Muscle of back (tissue), 13 donors: ENCODE measurements at places on chromosomes 2 and 18.

DNA sequence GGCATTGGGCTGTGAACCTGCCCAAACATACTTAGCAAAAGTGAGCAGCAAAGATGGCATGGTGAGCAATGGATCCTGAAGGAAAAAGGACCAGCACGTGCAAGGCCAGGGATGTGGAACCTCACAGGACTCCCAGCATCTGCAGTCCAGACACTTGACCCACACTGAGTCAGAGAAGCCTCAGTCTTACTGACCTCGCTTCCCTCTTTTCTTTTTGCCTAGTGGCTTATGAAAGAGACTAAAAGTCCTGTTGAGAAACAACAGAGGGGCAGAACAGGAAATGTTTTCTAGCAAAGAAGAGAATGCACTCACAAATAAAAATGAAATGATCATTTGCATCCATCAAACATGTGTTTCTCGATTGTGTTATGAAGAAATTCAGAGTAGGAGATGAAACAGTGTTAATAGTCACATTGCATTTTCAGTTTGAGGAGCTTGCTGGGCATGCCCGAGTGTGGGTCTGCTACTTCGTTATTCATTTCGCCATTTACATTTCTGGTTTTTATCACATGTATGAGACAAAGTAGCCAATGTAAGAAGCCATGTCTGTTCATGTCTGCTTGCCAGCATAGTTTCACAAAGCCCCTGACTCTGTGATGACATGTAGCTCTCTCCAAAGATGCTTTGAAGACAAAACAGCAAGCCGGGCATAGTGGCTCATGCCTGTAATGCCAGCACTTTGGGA, 118.4 kb downstream of the INO80D start:
- no peak for DNase-seq

GRCh38 chr2:169609264-169609663, 25.1 kb downstream of the PPIG start:
- DNase-seq: no peak

- peak; percentile 12 for DNase-seq
Measured at GRCh38 chr2:148930046-148930775, 55.2 kb downstream of the KIF5C start.

DNA sequence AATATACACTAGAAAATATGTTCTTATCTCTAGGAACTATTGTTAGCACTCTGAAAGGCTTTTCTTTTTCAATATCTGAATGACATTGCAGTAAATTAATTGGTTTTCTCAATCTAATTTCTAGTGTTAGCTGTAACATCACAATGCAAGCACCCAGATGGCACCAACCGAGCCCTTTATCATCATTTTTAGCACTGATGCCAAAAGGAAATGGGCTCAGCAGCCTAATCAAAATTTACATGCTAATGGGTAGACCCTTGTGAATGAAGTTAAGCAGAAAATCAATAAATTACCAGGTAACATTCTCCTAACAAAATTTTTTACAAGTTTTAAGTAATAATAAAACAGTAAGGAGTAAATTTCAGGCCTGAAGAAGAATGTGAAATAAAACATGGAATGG, 53.5 kb upstream of the PGAP1 start:
- no peak for DNase-seq

DNA sequence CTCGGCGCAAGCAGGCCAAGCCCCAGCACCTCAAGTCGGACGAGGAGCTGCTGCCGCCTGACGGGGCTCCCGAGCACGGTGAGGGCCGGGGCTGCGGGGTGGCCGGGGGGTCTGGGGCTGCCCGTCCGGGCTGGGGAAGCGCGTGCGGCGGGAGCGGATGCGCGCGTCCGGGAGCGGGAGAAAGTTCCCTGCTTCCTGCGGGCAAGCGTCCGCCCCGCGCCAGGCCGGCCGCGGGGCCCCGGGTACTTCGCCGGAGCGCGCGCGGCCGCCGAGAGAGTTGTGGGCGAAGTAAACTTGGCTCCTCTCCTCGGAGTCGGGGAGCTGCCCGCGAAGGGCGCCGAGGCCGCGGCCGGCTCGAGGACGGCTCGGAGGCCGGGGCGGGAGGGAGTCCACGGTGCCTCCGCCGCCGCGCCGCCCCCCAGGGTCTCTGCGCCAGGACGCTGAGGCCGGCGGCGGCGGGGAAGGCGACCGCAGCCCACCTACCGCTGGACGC, 707 bp downstream of the SALL3 start:
- DNase-seq: peak; percentile 15

GRCh38 chr2:57417007-57417406, 629.6 kb upstream of the VRK2 start:
- DNase-seq: no peak

GRCh38 chr2:236946871-236947270, 138.8 kb upstream of the COPS8 start:
- no peak for DNase-seq

- peak; percentile 21 for DNase-seq
Measured at GRCh38 chr2:124149571-124149970, 124.5 kb downstream of the CNTNAP5 start.

DNA sequence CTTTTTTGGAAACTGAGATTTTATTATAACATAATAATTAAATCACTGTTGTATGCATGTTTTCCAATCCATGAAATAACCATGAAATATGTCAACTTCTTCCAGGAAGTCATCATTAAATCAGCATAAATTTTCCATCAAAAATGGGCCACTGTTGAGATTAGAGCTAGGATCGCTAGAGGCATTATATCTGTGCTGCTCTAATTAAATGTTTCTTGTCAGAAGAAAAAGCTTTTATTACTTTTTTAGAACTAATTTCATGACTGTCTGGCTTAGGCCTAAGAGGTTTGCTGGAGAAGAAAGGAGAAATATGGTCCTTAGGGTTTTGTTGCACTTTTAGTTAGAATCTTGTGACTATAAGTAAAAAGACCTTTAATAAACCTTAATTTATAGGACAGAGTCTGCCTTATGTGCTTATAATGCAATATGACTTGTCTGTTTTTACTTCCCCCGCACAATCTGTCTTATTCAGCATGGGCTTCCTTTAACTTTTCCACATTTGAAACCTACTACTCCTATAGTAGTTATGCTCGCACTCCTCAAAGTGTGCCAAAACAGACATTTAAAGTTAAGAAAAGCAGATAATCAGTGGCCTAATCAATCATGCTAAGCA, 363.4 kb upstream of the GCFC2 start:
- no peak for DNase-seq

DNA sequence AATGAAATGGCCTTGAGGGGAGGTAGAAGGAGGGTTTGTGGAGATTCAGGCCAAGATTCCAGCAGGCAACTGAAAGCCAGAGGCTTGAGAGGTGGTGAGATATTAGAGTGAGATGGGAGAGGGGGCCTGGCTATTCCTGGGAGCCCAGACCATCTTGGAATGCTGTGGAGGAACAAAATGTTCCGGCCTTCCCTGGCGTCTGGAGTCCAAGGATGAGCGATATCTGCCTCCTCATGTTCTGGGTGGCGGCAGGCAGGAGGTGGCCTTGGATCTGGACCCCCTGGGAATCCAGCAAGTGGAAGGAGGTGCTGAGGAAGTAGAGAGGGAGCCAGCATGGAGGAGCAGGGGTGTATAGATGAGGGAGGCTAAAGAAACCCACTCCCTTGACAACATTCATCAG, 335.9 kb downstream of the CYP26B1 start:
- no peak for DNase-seq

DNA sequence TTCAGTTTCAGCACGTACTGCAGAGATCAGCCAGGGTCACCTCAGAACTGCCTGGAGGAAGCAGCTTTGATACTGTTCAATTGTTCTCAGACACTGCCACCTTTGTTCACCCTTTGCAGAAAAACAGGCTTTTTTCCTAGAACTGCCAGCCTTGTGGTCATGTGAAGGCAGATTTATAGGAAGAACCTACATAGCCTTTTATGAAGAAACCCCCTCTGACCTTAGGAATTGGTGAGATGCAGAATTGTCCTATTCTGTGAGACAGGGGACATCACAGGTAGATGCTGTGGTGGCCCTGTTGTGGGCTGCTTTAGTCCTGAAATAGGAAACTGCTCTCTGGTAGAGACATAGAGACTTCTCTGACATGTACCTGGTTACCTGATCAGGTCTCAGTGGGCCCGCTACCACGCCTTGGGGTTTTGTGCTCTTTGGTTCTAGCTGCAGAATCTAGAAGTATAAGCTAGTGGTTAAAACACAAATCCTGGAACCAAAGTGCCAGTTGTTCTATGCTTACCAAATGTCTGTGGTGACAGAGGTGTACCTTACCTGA, 206.6 kb downstream of the AGPS start:
- DNase-seq: no peak

DNA sequence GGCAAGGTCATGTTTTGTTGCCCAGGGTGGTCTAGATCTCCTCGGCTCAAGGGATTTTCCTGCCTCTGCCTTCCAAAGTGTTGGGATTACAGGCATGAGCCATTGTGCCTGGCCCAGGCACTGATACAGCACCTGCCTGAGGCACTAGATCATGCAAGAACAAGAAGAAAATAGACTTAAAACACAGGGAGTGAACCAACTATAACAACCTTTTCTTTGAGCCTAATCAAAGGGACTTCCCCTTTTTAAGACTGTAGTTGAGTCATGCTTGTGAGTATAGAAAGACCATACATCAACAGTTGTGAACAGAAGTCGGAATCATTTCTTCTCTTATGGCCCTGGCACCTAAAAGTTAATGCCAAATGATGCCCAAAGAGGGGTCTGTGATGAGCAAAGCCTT, 47.9 kb upstream of the MAPRE2 start:
- no peak for DNase-seq

- no peak for DNase-seq
Measured at GRCh38 chr2:18932853-18933252, 343.5 kb upstream of the NT5C1B start.

GRCh38 chr2:134593519-134593918, 125.3 kb downstream of the TMEM163 start:
- DNase-seq: no peak

- peak; percentile 2 for DNase-seq
Measured at GRCh38 chr2:212520340-212520739, 18.3 kb downstream of the ERBB4 start.

DNA sequence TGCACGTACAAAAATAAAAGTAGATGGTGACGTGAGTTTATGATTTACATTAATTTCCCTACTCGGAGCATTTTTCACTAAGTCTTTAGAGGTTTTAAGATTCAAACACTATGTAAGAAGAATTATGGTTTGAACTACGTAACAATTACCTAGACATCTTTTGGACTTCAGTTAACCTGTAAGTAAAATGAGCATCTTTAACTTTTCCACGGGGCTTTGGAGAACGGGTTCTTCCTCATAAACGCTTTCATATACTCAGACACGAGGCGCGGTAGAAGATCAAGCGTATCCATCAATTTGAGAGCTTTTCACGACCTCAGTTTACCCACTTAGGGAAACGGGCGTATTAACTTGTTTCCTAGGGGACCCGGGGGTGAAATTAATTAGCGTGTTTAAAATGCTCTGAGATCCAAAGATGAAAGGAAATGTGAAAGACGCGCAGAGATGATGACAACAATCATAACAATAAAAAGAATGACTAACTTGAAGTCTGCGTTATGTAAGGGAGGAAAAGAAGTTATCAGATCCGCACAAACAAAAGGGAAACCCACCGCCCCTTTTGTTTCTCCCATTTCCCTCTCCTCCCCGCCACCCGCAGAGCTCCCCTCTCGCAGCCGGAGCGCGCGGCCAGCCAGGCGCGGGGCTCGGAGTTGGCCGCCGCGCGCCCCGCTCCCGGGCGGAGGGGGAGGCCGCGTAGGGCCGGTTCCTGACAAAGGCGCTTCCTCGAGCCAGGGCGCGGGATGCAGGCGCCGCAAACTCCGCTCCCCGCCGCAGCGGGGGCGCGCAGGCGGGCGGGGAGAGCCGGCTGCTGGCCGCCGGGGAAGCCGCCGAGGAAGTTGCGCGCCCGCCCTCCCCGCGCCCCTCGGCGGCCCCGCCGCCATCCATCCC, 807 bp downstream of the PELI1 start:
- DNase-seq: peak; percentile 66

- no peak for DNase-seq
Measured at GRCh38 chr2:143155661-143156060, 26.4 kb downstream of the ARHGAP15 start.

DNA sequence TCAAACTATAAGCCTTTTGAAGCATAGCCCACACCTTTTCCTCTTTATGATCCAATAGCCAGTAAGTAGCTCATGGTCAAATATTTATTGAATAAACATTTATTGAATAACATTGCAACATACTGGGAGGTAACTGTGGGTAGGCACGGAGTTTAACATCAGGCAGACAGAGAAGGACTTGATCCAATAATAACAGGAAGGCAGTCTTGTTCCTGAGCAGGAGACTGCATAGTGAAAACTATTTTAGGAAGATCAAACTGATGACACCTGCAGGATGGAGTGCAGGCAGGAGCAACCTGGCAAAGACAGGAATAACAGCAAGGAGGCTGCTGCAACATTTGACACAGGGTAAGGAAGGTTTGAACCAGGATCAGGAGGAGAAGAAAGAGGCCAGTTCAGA, 3.1 kb upstream of the DCTN1 start:
- DNase-seq: no peak

DNA sequence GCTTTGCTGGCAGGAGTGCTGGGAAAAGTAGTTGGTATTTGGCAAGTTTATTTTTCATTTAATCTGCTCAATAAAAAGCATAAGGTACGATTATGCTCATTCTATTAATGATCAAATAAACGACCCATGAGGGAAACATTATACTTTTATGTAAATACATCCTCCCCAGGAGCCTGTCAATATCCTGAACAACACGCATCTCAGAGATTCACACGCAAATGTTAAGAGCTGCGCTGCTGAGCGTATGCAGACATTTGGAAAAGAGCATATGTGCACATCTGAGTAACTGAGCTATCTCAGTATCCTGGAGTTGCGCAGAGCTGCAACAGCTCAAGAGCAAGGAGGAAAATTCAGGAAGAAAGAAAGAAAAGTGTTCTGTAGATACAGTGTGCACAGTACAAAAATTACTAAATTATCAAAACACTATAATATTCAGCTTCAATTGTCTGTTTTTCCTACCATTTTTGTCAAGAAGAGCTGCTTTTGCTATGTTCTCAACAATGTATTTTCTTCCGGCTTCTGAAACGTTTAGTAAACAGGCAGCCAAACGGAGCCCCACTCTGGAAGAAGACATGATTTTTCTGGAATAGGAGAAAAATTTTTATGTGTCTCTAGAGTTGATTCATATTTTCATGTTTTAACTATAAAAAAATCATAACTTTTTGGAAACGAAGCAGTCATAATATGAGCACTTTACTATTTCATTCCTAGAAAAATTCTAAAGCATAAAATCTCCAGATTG, 2.4 kb downstream of the FTCDNL1 start:
- peak; percentile 53 for DNase-seq

DNA sequence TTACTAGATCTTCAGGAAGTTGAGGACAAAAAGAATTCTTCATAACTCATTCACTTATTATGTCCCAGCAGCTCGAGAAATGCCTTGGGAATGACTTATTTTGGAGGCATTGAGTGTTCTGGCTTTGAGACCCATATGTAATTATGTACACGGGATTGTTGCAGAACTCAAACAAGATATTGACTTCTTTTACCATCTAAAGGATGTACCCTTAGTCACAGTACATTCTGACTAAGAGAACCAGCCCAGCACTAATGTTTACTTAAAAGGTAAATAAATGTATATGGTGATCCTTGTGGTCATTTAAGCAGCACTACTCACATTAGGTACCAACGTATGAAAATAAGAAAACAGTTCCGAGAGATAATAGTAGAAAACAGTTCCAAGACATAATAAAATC, 268.9 kb downstream of the ADCYAP1 start:
- DNase-seq: no peak
